Stimulated activated CD4-positive, alpha-beta T cell treated with anti-CD3 and anti-CD28 coated beads, Interleukin-1b, Interleukin-23, amount 100 ng/mL, for 1 hour (primary cell): ENCODE measurements at places on chromosomes 6 and 20.

DNA sequence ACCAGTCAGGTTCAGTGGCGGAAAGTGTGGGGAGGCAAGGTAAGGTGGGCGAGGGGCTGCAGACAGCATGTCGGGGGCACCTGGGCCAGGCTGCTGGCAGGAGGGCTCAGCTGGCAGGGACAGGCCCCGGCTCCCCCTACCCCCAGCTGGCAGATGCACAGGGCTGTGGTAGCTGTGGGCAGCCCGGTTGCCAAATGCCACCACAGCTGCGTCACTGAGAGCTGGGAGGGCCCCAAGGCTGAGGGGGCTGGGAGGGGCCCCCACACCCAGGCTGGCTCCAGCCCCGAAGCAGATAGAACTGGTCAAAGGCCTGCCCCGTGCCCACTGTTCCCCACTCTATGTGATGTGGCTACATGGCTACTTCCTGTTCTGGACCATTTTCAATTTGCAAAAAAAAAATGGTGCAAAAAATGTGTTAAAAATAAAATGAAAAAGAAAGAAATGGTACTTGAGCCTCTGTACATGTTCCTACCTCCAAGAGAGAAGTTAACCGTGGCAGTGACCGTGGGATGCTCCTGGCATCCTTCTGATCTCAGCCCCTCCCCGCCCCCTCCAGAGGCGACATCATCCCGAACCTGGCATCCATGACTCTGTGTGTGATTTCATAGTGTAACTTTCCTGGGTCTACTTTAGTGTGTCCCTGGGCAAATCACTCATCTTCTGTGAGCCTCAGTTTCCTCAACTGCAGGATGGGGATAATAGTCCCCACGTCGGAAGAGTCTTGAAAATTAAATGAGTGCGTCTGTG, 64.4 kb downstream of the UBE2V1 start:
- no peak for DNase-seq

DNA sequence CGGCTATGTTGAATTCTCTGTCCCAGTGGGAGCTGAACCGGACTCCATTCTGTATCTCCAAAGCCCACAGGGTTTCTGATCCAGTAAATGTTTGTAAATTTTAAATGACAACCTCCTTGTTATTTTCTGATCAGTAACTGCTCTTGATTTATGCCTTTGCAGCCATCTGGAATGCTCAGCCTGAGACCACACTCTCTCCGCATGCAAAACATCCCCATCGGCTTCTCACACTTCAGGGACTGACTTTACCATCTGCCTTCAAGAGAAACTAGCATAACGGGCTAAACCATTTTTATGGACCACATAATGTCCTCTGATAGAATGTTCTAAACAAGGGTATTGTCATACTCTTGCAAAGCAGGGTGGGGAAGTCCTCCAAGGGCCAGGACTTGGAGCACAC, 94.5 kb upstream of the FOXQ1 start:
- no peak for DNase-seq

DNA sequence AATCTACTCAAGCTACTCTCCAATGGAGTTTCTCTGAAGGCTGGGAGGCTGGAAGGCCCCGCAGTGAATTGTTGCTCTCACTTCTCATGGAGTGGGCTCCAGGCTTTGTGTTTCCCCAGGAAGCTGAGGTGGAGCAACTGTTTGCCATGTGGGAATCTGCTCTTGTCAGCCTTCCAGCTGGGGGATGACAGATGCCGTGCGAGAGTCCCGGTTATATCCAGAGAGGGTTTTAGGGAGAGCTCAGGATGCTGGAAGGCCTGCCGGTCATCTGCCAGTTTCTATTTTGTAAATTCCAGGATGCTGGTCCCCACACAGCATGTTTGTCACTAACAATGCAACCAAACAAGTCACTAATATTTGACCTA, 98.2 kb upstream of the NAA20 start:
- DNase-seq: no peak

- no peak for DNase-seq
These were observed 9.6 kb downstream of the DYNLRB1 start for GRCh38 chr20:34525709-34526416.

- DNase-seq: no peak
These were observed 382.5 kb downstream of the TAF4 start for GRCh38 chr20:61682996-61683681.

DNA sequence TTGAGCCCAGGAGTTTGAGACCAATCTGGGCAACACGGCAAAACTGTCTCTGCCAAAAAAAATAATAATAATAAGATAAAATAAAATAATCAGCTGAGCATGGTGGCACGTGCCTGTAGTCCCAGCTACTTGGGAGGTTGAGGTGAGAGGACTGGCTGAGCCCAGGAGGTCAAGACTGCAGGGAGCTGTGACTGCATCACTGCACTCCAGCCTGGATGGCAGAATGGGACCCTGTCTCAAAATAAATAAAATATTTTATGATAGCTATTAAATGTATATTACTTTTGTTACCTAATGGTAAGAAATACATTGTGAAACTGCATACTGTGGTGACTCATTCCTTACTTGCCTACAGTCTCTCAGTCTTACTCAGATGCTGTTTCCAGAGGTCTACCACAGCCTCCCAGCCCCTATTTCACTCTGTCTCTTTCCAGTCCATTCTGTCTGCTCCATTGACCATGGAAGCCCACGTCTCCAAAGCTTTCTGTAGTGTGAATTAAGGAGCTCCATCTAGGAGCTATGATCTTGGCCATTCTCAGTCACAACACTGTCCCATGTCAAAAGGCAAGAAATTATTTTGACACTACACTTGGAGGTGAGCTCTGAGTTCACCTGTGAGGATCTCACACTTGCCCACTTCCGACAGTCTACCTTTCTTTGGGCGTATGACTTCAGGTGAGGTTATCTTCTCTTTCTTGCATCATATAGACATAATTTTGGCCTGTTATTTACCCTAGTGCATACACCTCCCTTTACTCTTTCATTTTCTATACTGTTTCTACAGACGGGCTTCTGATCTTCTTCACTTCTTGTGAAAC, 22.4 kb upstream of the SNX9 start:
- DNase-seq: no peak

DNA sequence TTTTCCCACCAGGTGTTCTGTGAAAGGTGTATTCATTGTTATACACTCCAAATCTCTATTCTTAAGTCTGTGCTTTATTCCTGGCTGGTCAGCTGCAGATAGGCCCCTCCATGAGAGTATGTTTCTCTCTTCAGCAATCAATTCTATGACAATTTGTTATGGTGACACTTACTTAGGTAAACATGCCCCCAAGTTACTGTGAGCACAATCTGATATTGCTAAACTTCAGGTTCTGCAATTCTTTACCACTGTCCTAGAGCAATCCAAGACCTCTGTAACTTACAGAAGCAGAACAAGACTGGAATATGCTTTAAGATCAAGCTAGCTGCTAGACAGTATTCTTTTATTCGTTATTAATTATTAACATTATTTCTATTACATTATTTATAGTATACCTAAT, 391.9 kb downstream of the FRK start:
- DNase-seq: no peak

DNA sequence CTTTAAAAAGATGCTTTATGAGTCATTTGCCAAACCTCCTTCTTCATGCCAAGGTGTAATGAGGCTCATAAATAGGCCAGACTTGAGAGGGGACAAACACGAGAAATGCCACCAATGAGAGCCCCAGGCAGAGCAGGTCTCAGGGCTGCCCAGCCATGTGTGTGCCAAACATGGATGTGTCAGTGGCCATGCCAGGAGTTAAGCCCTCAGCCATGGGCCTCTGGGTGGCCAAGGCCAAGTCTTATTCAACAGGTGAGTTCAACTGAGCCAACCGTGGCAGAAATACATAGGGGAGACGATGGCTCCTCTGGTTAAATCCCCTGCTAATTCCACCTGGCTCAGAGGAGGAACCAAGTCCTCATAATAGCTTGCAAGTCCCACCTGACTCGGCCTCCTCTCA, 358.8 kb downstream of the PREX1 start:
- DNase-seq: no peak
